Activated T-helper 2 cell treated with anti-CD3 and anti-CD28 coated beads, Interferon-gamma antibody, Interleukin-2, Interleukin-4, amounts not matched to agents 10 μg/mL and 5 μg/mL and 100 μg/mL, durations not matched to agents 14 hours and 24 hours and 36 hours (primary cell): ENCODE measurements at places on chromosomes 6 and 20. TPM values are rescaled to one million over a fixed set of nuclear protein-coding genes. Genes with fewer than 3 reads are reported as not detected.

GRCh38 chr20:25197183-25197869 lies 1.8 kb downstream of the ENTPD6 start:
- DNase-seq = no peak

DNA sequence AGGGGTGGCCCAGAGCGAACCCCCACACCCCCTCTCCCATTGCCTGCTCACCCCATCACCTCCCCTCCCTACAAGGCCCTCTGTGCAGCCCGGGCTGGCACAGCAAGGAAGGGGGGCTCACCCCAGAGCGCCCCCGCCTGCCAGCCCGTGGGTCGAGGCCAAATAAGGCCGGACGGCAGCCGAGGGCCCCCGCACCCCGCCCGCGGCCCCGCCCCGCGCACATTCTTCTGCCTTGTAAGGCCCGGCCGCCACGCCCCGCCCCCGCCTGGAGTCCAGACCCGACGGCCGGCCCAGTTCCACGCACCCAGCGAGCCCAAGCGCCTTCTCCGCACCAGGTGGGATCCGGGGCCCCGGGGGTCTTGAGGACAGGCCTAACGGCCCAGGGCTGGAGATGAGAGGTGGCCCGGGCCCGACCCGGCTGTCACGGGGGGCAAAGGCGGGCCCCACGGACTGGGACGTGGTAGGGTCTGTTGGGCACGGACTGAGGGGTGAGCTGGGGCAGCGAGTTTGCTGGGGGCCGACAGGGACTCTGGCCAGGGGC lies at the start of gene MYL9:
Gene MYL9 (plus strand): TSS at position 293 of the 541 bp plus-strand sequence. CDS start 3,366 bp downstream, outside the sequence.
- DNase-seq = no peak

Gene ASCC3
- total RNA-seq = 62.9 and 63.5 TPM in 2 replicates

Gene MMP24OS
- 31.4 and 33.0 TPM in 2 replicates for total RNA-seq

Gene HLA-DOA
- total RNA-seq = 0.28 and 0.37 TPM in 2 replicates
